WERI-Rb-1 (cell line): ENCODE measurements at places on chromosomes 3 and 15.

- DNase-seq = no peak
Observed at GRCh38 chr3:179895330-179895729, 141.4 kb downstream of the PEX5L start.

GRCh38 chr3:143041903-143042302 lies 40.5 kb downstream of the U2SURP start:
- no peak for DNase-seq

GRCh38 chr3:56870436-56870835 lies 68.7 kb upstream of the ARHGEF3 start:
- DNase-seq = no peak

GRCh38 chr3:170346481-170347392 lies 10.8 kb upstream of the SKIL start:
- DNase-seq = no peak

GRCh38 chr3:157464321-157464720 lies 27.7 kb downstream of the PTX3 start:
- no peak for DNase-seq

- no peak for DNase-seq
Observed at GRCh38 chr3:193033226-193033780, 115.6 kb upstream of the MB21D2 start.

- DNase-seq = no peak
Observed at GRCh38 chr3:37922721-37923568, 61.3 kb downstream of the CTDSPL start.

DNA sequence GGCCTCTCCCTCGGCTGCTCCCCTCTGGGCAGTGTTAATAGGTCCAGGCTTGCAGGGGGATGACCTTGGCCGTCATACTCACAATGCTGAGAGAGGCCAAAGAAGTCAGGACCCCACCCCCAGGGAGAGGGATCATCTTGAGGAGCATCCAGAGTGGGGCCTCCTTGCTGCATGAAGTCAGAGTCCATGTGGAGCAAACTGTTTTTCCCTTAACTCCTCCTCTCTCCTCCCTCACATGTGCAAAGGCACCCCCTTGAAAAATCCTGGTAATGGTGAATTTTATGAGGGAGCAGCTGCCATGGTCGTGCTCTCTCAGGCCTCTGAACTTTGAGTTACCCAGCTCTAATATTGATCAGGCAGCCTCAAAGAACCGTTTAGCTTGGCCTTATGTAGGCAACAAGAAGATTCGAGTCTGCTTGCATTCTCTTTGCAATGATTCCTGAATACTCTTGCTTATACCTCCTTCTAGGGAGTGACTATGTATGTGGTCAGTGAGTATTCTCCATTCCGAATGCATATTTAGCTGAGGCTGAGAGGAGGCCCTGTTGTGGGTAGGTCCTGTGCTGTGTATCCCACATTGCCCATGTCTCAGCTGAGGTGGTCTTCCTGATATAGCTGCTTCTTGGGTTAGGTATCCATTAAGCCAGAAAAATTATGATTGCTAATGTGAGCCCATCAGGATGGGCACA lies 23.1 kb upstream of the RPL39L start:
- DNase-seq = no peak

- DNase-seq = no peak
Observed at GRCh38 chr3:72523429-72524151, 324.7 kb downstream of the SHQ1 start.

DNA sequence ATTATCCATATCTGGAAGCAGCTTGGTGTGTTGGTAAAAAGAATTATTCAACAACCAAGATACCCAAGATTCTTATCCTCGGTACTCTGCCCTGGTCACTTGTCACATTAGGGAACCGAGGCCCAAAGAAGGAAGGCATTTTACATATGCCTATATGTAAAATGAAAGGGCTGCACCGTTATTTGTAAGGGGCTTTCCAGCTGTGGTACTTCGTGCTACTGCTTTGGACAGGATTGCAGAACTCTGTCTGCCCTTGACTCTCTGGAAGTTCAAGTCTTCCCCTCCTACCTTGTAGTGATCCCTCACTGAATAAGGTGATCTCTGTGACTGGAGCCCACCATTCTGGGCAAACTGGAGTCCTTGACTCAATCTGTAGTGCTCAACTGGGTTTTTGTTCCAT lies 198.9 kb upstream of the TOPAZ1 start:
- DNase-seq = no peak

DNA sequence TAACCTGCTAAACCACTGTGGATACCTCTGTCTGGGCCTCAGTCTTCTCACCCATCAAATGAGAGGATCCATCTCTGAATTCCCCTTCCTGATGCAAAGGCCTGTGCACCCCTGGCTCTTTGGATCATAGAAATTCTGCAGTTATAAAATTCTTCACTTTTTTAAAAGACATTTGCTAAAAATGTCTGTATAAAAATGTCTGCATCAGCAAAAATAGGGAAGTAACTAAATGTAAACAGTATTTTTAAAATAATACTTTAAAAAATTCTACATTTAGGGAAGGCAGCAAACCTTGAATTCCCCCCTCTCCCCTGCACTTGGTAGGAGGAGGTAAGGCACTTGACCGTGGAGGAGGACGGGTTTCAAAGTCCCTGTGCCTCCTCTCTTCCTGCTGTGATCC lies 25.6 kb upstream of the TRIM59 start:
- no peak for DNase-seq

DNA sequence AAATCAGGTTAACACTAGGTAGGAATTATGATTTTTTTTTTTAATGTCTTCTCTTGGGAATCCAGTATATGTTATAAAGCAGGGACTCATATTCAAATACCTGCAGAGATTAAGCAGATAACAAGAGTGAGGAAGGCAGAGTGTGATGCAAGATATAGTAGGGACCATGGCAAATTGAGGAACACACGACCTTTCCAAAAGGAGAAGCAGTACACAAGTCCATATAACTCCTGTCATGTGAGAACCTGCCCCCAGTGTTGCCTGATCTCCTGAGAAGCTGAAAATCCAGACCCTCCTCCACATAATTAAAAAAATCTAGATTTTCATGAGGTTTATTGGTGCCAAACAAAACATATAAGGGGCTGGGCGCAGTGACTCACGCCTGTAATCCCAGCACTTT lies 3.6 kb downstream of the RFC4 start:
- no peak for DNase-seq

DNA sequence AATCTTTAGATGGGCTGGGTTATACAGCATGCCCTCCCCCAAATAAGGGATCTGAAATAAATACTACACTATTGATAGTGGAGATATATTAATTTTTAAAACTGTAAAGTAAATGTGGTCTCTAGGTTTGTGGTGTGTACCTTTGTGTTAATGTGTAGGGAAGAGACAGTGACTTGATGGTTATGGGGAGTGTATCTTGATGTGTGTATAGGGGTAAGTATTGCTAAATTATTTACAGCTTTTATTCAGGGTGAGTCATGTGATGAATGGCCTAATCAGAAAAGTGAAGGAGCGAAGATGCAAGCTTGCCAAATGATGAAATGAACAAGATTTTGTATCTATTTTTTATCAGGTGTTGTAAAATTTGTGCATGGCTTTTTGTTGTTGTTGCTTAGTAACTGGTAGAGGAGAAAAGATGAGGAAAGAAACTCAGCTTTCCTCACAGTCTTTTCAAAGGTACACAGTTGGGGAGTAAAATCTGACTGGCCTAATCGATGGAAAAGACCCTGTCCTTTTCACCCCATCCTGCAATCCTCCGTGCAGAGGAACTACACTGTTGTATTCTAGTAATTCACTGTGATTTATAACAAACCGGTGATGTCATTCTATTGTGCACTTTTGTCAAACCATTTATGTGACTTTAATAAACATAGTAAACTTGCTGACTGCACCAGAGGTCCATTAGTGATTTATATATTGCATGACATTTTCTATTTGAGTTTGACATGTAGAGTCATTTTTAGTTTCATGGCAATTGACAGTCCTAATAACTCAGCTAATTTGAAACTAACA lies 17.7 kb downstream of the FEM1B start:
- no peak for DNase-seq

- peak; percentile 63 for DNase-seq
Observed at GRCh38 chr15:90638201-90638691, 78.9 kb upstream of the BLM start.

DNA sequence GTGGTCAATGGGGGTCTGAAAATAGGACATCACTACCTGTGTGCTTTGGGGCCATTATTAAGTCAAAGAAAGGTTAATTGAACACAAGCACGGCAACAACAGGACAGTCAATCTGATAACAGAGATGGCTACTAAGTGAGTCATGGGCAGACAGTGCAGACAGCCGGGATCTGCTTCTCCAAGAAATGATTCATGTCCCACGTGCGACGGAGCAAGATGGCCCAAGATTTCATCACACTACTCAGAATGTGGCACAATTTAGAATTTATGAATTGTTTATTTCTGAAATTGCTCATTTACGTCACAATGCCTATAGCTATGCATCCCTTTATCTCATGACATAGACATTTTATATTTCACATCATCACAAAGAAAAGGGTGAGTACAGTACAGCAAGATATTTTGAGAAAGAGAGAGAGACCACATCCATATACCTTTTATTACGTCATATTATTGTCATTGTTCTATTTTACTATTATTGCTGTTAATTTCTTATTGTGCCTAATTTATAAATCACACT lies 770.6 kb upstream of the NR2F2 start:
- no peak for DNase-seq

- DNase-seq = no peak
Observed at GRCh38 chr15:85380812-85381642, 624 bp downstream of the AKAP13 start.

GRCh38 chr3:141707741-141708203 lies 30.3 kb upstream of the RNF7 start:
- no peak for DNase-seq

- no peak for DNase-seq
Observed at GRCh38 chr3:30666572-30667279, 60.3 kb downstream of the TGFBR2 start.

- no peak for DNase-seq
Observed at GRCh38 chr3:72135636-72136035, 350.7 kb upstream of the PROK2 start.

- no peak for DNase-seq
Observed at GRCh38 chr3:60651799-60652198, 599.5 kb downstream of the FHIT start.

DNA sequence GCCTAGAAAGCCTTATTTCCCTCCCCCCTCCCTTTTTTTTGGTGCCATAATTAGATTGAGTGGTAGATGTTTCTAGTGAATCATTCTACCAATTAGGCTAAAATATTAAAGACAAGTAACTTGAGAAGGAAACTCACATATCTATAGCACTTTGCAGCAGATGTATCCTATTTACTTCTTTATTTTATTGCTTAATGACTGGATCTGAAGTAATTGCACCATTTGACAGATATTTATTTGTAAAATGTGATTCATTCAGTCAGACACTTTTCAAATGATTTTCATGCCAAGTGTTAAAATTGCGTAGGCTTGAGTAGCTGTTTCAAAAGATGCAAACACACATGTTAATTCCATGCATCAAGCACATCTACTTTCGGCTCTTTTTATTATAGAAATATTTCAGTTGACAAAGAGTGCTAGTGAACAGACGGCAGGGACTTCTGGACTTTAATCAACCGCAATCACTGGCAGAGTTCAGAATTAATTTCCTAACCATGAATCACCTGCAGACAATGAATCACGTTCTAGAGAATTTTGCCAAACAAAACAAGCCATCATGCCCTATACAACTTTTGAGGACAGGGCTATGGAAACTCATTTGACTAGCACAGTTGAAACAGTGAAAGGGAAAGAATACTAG lies 636.8 kb downstream of the MECOM start:
- DNase-seq = no peak

GRCh38 chr3:9110316-9110715 lies 139.1 kb downstream of the SRGAP3 start:
- no peak for DNase-seq

- no peak for DNase-seq
Observed at GRCh38 chr3:180066598-180066997, 29.9 kb upstream of the PEX5L start.

GRCh38 chr3:5489536-5489935 lies 302.0 kb downstream of the EDEM1 start:
- DNase-seq = no peak

- DNase-seq = no peak
Observed at GRCh38 chr3:99330924-99331532, 307.4 kb upstream of the COL8A1 start.
